ENCODE measurements at places on chromosomes 3 and 15. TPM values are rescaled to one million over a fixed set of nuclear protein-coding genes. Genes with fewer than 3 reads are reported as not detected.
A peak's percentile ranks its signal among the peaks of the same experiment; 100 is the strongest.

DNA sequence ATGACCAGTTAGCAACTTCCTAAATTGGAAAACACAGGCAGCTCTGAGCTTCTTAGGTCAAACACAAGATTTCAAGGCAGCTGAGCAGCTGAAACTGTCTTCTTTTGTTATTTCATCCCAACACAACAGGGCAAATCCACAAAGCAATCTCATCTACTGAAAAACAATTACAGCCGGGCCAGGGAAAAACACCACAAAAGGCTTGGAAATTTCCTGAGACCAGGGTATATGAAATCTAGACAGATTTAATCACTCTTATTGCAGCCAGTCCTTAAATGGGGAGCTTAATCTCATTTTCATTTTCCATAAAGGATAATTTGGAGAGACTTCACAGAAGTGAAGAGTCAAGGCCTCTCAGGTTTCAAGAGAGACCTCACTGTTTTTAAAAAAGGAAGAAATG lies 181.8 kb downstream of the SSR3 start:
- no peak for DNase-seq

- peak; percentile 42 for DNase-seq
Observed at GRCh38 chr15:70127770-70128413, 30.2 kb upstream of the TLE3 start.

- DNase-seq = no peak
Observed at GRCh38 chr3:128841926-128842920, 37.2 kb upstream of the ACAD9 start.

CPLX3 gene
- not detected for total RNA-seq

MCF2L2 gene
- 0.22 TPM for total RNA-seq

CPN2 gene
- not detected for total RNA-seq

- no peak for DNase-seq
Observed at GRCh38 chr3:127541320-127541719, 49.2 kb downstream of the TPRA1 start.

Data from lung microvascular endothelial cell (primary cell).